CD4-positive, alpha-beta T cell treated with Interleukin-4 for 4 hours (primary cell): ENCODE measurements at places on chromosomes 5 and 9.

- DNase-seq, result no peak
These were observed 16.2 kb upstream of the UGT3A1 start for GRCh38 chr5:36007366-36007765.

- peak; percentile 29 for DNase-seq
These were observed 111.9 kb downstream of the NR6A1 start for GRCh38 chr9:124659099-124659659.

DNA sequence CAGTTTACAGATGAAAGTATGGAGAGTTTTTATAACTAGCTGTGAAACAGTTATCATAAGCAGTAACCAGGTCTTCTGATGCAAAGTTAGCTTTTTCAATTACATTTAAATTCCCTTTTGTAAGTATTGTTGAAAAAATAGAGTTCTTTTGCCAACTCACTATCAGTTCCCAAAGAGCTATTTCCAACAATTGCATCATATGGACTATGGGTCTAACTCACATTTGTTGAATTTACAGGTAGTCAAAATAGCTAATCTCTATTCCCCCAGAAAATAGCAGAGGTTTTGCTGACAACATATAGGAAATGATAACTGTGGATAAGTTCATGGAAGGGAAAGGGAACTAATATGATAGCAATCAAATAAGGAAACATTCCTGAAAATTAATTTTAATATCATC lies 1.4 kb downstream of the SPINK1 start:
- DNase-seq, result no peak

GRCh38 chr5:2451100-2451499 lies 300.4 kb downstream of the IRX2 start:
- DNase-seq, result no peak

DNA sequence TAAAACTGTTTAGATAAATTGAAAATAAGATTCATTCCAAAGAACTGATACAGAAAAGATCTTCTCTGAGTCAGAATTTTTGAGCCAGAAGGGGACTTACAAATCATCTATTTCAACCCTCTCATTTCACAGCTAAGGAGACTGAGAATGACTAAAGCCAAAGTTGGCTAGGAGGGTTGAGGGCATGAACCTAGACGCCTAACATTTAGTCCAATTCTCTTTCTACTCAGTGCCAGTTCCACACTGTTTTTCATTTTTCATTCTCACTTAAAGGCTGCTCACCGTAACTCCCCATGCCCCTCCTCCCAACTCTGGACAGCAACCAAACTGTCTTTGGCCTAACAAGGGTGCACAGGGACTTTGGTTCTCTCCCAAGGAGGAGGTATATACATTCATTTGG lies 364.0 kb downstream of the NDUFS4 start:
- DNase-seq, result no peak

DNA sequence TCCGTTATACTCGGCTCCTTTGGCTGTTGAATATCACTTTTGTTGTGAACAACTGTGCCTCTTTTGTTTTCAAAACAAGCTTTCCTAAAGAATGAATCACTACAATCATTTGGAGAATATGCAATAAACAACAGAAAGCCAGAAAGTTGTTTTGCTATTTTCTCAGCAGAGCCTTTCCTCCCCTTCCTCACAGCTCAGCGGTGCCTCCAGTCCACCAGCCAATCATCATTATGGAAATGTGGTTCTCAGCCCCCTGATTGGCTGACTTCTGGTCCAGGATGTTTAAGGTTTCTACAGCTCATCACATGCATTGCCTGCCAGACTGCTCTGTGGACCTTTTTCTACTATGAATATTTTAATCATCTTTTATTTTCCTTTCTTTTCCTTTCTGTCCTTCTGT lies 9.1 kb upstream of the ZNF608 start:
- no peak for DNase-seq

- DNase-seq, result peak; percentile 16
These were observed 14.1 kb downstream of the SLC25A46 start for GRCh38 chr5:110752953-110753352.

DNA sequence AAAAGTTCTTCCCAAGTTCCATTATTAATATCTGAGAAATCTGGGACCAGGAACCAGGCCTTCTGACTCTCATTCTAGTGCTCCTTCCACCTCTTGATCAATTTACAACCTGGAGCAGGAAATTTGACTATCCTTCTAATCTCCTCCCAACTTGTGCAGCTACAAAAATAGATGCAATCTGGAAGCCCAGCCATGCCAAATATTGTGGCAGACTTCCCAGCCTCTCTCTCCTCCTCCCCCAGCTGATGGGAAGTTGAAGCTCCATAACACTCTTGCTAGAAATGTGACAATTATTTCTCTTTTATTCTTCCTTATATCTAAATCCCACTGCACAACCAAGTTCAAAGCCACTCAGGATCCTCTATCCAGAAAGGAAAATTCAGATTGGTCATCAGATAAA lies 252.1 kb downstream of the SEC61B start:
- DNase-seq, result no peak

- DNase-seq, result no peak
These were observed 60.7 kb downstream of the NRG2 start for GRCh38 chr5:139982157-139982974.

GRCh38 chr5:80198399-80198798 lies 57.4 kb downstream of the SERINC5 start:
- DNase-seq, result no peak

- DNase-seq, result peak; percentile 18
These were observed 94.0 kb upstream of the RAPGEF1 start for GRCh38 chr9:131833906-131834305.

DNA sequence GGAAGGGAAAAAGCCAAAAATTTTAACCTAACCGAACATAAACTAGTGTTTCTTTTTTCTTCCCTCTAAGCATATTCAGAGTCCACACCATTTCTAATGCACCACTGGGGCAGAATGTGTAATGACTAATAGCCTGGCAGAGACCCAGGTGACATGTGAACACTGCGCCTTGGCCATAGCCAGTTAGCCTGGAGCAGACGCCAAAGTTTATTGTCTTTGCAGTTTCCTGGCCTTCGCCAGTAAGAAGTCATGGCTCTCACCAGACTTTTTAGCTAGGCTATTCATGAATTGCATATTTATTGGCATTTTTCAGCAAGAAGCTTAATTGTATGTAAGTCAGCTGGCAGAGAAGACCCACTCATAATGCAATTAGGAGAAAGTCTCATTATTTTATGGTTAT lies 182.8 kb upstream of the SLC27A6 start:
- DNase-seq, result no peak

DNA sequence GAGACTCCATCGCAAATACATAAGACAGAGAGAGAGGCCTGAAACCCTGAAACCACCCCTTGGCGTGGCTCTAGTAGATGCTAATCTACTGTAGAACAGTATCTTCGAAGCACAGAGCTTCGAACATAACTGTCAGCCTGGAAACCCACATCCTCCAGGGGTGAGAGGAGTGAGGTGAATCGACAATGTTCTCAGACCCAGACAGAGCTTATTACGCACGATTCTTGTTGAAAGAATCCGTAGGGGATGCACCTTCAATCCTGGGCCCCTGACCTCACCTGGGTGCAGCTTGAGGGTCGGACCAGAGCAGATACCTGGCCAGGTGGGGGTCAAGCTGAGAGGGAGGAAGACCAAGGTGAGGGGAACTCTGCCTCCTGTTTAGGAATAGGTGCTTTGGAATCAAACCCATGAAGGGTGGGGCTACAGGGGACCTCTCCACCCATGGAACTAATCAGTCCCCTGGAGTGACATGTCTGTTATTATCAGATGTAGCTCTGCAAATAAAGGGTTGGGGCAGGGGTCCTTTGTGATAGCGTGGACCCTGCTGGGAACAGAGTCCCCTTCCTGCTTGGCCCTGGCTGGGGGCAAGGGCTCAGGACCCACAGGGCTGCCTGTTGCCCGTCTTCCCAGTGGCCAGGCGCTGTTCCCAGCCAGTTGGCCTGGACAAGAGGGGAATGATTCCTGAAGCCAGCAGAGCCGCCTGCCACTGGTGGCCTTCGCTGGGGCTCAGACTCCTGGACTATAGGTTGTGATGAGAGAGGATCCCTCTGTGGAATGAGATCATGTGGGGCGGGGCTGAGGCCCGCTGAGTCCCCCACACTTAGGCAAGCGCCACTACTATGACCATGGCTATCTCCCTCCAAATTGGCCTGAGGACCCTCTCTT lies 41.2 kb downstream of the DBH start:
- DNase-seq, result peak; percentile 78

DNA sequence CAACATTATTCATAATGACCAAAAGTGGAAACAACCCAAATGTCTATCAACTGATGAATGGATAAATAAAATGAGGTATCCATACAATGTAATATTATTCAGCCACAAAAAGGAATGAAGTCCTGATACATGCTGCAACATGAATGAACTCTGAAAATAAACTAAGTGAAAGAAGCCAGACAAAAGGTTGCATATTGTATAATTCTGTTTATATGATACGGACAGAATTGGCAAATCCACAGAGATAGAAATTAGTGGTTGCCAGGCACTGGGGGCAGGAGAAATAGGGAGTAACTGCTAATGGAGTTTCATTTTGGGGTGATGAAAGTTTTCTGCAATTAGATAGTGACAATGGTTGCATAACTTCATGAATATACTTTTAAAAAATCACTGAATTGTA lies 47.0 kb downstream of the KIF24 start:
- no peak for DNase-seq
